ENCODE measurements at places on chromosomes 11 and 22.

GRCh38 chr11:129373489-129373953, 2.1 kb upstream of the BARX2 start:
- no peak for DNase-seq

DNA sequence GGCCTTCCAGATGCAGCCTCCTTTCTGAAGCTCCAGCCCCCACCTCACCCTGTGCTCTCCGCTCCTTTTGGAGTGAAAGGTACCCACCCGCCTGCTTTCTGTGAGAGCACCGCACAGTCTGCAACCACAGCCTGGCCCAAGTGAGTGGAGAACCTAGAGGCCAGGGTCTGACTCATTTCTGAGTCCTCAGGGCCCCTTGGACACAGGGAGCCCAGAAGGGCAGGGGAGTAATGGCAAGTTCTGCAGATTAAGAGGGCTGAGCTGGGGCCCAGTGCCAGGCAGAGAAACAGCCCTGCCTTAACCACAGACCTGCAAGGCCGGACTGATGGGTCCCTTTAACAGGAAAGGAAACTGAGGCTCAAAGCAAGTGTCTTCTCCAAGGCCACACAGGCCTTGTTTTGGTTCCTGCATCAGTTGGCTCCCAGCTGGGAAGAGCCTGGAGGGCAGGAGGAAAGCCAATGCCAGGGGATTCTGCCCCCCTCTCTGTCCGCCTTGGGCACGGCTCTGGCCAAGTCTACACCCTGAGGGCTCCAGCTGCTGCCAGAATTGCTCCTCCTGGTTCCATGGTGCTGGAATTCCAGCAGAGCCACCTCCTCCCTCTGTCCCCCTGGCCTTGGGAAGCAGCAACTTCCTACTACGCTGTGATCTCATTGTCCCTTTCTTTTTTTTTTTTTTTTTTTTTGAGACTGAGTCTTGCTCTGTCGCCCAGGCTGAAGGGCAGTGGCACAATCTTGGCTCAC, 55.1 kb downstream of the CYTH4 start:
- DNase-seq = no peak

DNA sequence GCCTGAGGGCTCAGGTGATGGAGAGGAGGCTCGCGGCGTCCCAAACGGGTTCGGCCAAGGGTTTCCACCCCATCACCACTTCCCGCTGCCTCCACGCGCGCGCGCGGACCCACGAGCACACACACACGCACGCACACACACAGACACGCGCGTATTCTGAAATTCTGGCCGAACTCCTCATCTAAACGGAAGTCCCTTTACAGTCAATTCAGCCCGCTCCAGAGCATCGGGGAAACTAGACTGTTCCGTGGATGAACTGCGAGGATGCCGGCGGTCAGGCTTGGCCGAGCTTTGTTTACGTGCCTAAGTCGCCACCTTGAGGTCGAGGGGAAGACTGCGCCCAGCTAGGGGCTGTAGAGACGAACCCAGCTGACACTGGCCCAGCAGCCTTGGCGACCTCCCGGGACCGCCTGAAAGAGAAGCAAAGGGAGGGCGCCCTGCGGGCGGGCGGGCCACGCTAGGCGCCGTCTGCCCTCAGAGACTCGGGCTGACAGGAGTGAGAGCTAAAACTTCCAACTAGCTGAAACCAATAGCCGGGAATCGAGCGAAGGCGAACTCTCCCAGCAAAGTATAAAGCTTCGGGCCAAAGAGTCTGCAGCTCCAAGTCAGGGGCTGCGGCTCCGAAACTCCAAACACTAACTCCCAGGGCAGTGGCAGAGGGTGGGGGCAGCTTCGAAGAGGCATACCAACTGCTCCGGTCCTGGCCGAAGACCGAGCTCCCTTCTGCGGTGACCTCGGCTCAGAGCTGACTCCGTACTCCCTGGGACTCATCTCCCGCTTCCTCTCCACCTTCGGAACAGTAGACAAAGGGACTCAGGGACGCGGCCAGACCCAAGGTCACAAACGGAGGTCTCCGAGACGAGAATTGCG, 124.7 kb upstream of the C11orf58 start:
- no peak for DNase-seq

- DNase-seq = no peak
These were observed at the start of gene NCF4 for GRCh38 chr22:36860821-36861659. Gene NCF4 (plus strand): TSS chr22:36861006. CDS start chr22:36861172, 166 bp downstream.

DNA sequence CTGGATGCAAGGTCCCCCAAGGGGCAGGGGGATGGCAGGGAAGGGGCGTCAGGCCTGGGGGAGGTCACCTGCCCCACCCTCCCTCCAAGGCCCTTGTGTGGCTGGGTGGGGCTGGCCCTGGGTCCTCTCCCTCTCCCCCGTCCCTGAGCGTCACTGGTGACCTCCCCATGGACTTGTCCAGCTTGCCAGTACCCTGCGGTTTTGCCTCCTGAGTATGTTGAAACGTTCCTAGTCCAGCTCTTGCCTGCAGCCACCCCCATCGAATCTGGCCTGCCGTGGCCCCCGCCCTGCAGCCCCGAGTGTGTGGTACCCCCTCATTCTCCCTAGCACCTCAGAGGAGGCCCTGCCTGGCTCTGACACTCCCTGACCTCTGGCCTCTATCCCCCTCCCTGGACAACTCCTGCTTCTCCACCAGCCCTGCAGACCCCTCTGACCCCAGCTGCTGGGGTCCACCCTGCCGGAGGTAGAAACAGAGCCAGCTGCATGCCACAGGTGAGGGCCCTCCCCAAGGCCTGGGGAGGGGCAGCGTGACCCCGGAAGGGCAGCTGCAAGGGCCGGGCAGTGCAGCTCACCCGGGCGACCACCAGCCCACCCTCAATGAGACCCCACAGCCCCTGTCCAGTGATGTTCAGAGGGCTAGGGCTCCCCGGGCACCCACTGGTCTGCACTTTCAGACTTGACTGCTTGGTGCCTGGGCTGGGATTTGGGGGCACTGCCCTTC, 4.1 kb upstream of the MUC6 start:
- no peak for DNase-seq

- DNase-seq = no peak
These were observed 1022.0 kb downstream of the TBC1D22A start for GRCh38 chr22:47784367-47784983.
